ENCODE measurements at places on chromosomes 2 and 18.
A peak's percentile ranks its signal among the peaks of the same experiment; 100 is the strongest.

- DNase-seq, result no peak
These were observed 230.7 kb downstream of the MYO3B start for GRCh38 chr2:170408461-170409163.

DNA sequence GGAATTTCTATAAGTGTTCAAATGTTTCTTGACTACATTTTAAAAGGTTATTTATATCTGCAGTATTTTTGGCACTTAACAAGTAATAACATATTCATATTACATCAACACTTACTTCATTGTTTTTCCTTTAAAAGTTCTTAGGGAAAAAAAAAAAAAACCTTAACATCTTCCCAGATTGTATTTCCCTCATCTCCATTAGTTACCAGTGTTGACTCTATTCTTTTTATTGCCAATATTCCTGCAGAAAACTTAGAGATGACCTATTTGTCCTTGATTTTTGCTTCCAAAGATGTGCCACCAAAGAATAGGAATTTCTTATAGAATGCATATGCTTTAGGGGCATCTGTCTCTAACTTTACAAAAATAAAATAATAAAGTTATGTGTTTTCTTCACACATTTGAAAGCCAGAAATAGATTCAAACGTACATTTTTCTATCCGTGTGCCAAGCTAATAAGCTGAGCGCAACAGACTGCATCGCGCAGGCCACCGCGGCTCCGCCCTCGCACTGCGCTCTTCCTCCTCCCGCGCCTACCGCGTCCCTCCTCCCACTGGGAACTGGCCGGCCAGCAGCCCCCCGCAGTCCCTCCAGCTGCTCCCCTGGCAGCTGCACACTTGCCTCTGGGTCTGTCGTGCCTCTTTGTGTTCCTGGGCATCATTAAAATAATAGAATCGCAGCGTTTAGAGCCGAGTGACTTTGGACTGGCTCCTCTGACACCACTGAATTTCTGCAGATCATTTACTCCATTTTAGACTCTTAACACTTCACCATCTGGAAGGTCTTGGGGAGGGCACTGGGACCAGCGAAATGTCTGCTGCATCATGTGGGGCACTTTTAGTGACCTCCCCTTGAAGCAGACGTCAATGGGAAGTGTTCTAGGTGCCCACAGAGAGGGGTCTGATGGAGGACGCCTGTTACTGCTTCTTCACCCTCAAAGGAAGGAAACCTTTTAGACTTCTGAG lies 21.2 kb upstream of the NAB1 start:
- DNase-seq, result no peak

DNA sequence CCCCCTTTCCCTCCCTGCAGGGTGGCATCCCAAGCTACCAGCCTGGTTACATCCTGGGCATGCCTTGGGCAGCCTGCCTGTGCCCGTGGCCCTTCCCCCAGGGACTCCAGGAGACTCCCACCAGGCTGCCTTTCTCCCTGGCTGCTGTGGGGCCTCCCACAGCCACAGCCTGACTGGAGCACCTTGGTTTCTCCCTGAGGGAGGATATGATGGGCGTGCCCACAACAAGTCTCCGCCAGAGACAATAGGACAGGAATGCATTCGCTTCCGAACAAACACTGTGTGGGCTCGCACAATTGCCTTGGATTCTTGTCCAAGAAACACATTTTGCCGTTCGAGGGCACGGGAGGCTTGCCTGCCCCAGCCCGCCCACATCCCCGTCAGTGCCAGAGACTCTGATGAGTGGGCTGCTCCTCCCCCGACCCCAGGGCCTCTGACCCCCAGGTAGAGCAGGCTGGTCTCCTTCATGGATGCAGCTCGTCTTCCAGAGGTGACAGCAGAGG lies 102.1 kb downstream of the SMAD7 start:
- no peak for DNase-seq

GRCh38 chr18:48798334-48799245 lies 152.2 kb downstream of the SMAD7 start:
- no peak for DNase-seq

DNA sequence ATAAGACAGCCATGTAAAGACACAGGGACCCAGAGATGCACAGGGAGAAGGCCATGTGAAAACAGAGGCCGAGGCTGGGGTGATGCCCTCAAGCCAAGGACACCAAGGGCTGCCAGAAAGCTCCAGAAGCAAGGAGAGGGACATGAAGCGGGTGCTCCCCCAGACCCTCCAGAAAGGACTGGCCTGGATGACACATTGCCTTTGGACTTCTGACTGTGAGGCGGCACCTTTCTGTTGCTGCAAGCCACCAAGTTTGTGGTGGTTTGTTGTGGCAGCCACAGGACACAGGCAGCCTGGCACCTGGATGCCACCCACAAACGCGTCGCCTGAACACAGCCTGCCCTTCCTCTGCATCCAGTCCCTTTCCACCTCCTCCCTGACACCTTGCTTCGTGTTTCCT lies 67.1 kb downstream of the RHOB start:
- DNase-seq, result no peak

DNA sequence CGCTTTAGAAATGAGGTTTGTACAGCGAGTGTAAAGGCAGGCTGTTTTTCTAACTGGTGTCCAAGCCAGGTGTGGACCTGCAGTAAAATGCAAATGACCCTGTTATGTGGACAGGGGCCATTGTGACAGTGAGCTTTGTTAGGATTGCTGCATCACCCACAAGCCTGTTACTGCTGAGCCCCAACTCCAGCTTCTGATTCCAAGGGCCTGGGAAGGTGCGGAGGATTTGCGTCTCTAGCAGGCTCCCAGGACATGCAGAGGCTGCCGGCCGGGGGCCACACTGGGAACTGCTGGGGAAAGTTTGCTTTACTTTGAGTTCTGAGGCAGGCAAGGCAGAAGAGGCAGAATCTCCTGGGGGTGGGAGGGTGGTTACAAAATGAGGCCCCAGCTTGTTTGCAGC lies 164.1 kb downstream of the GLI2 start:
- no peak for DNase-seq

DNA sequence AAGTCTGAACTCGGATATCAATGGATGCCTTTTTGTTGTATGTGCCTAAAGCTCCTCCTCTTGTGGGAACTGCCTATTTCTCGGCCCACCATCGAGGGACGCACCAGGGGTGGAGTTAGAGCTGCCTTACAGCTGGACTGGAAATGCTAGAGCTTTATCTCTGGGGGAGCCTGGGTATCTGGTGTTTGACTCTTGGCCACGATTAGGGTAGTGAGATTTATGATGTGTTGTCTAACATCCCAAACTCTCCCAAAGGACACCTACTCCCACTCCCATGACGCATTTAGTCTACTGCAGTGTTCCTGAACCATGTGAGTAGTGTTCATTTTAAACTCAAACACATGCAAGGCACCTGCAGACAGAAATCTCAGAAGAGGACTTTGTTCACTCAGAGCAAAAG lies 594.8 kb downstream of the METTL4 start:
- DNase-seq, result no peak

DNA sequence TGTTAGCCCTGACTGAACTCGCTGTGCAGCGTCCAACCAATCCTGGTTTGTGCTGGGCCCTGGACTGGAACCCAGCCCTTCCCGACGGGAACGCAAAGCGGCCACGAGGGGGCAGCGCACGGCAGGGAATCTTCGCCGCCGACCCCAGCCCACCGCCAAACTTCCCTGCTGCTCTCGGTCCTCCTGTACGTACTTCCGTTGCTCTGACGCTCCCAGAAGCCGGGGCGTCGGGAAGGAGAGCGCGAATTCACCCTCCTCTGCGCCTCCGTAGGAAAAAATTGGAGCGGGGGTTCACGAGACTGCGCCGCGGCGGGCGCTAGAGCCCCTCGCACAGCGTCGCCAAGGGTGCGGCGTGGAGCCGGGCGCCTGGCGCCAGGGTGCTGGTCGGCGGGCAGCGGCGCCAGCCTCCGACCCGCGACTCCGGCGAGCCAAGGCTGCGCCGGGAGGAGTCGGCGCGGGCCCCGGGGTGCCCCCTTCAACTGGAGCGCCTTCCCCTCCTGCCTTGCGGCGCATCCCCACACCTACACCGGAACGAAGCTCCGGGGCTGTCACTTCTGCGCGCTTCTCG lies 873 bp upstream of the SH3RF3 start:
- DNase-seq, result peak; percentile 82

DNA sequence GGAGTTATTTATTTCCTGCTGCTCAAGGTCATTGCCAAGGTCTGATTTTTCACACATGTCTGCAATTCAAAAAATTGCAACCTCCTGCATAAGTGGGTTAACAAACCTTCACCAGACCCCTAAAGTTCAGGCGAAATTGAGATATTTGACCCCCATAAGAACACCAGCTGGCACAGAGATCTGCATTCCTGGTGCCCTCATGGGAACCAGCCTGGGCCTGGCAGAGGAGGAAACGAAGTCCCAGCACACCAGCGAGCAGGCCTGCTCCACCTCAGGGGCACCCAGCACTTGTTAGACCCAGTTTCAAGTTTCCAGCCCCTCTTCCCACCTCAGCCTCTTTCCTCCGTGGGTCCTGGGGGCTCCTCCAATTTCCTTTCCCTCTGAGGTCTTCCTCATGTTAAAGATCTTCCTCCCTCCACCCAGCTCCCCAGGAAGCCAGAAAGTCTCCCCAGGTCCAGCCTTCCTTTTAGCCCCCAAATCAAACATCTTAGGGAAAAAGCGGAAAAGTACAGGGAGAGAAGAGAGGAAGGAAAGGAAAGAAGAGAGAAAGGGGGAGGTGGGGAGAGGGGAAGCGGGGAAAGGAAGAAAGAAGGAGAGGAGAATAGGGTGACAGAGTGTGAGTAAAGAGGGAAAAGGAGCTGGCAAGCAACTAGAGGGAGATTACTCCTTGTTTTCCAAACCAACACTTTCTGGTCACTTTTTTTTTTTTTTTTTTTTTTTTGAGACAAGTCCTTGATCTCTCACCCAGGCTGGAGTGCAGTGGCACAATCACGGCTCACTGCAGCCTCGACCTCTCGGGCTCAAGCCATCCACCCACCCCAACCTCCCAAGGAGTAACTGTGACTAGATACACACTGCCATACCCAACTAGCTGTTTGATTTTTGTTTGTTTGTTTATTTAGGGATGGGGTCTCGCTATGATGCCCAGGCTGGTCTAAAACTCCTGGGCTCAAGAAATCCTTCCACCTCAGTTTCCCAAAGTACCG lies 3.9 kb upstream of the C2orf72 start:
- DNase-seq, result no peak

- DNase-seq, result no peak
These were observed 112.0 kb upstream of the CD226 start for GRCh38 chr18:70059684-70060083.

DNA sequence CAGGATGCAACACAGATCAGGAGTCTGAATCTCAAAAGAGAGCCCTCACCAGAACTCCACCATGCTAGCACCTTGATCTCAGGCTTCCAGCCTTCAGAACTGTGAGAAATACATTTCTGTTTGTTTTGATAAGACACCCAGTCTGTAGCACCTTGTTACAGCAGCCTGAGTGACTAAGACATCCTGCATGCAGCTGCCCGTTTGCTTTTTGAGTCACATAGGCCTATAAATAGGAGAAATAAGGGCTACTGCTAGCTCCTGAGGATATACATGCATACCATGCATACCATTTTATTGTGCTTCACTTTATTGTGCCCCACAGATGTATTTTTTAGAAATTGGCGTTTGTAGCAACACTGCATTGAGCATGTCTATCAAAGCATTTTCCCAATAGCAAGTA lies 337.8 kb downstream of the CDH2 start:
- peak; percentile 29 for DNase-seq

- DNase-seq, result no peak
These were observed 61.6 kb downstream of the DNER start for GRCh38 chr2:229652796-229653195.

DNA sequence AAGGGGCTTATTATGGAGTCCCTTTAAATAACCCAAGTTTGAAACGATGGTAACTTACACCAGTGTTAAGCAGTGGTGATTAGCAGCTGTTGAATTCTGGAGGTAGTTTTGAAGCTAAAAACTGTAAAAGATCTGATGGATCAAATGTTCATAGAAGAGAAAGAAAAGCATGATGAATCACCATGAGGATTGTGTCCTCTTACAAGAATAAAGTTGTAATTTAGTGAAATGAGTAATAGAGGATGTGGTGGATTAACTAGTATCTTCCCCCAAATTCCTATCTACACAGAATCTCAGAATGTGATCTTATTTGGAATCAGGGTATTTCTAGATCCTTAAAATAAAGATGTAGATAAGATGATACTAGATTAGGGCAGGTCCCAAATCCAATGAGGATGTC lies 1138.2 kb upstream of the TMEFF2 start:
- DNase-seq, result no peak

DNA sequence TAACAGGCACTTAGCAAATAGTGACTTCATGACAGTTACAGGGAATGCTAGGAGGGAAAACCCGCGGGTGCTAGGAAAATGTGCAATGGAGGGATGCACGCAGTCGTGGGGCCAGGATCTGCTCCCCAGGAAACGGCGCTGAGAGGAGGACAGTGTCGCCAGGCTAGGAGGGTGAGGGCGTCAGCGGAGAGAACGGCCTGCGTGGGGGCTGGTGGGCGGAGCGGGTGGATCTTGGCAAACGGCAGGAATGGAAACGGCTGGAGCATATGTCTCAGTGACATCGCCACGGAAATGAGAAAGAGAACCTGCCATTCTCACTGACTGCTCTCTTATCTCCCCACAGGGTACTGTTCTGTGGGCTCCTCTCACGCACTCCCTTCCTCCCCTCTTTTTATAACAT lies 478.5 kb upstream of the ID2 start:
- no peak for DNase-seq

DNA sequence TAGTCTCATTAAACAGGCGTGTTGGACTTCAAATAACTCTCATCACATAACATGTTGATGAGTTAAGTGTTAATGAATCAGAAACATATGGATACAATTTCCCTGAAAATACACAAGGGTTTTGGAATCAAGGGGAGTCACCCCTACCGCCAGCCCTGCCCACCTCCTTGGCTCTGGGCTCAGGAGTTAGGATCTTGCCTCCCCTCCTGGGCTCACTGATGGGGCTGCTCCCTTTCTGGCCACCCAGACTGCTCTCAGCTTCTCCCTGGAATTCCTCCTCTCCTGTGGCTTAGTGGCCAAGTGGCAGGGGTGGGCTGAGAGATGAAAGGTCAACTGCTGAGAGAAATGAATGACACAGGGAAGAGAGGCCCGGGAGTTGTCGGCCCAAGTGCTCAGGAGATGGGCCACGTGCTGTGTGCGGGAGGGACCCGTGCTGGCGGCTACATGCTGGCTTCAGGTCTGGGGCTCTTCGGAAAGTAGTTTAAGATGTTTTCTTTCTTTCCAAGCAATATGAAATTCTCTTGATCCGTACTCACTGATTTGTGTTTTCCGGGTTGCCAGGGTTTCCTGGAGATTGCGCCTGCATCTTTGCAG lies 55.8 kb upstream of the TNP1 start:
- no peak for DNase-seq

GRCh38 chr2:225494100-225494459 lies 94.6 kb downstream of the NYAP2 start:
- no peak for DNase-seq

GRCh38 chr18:70029163-70029562 lies 81.5 kb upstream of the CD226 start:
- no peak for DNase-seq

DNA sequence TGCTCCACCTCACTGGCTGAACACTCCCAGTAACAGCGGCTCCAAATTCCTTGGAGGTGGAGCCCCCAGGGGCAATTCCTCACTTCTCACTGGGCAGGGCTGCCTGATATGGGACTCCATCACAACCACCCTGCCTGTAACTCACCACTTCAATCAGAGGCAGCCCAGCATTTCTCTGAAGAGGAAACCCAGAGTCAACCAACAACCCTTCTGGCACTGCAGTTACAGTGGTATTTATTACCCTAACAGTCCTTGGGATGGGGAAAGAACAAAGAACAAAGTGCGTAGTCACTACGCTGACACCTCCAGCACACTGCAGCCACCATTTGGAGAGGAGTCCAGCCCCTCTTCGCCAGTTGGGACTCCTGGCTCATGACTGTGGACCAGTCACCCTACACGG lies 85.7 kb upstream of the GALNT13 start:
- no peak for DNase-seq

- DNase-seq, result no peak
These were observed 427.9 kb downstream of the TXNL1 start for GRCh38 chr18:56210520-56210919.

All from T1000 (cell line).